Panc1 (cell line): ENCODE measurements at places on chromosomes 2 and 18. TPM values are rescaled to one million over a fixed set of nuclear protein-coding genes. Genes with fewer than 3 reads are reported as not detected.

GPR155 gene
- 2.1 TPM for total RNA-seq

FEV gene
- total RNA-seq, result not detected

CYP27A1 gene
- total RNA-seq, result 7.7 TPM

CERKL gene
- total RNA-seq, result 0.87 TPM

BOK gene
- 39.1 TPM for total RNA-seq

CD302 gene
- 3.3 TPM for total RNA-seq

LIPG gene
- 92.0 TPM for total RNA-seq

SLC40A1 gene
- total RNA-seq, result 0.74 TPM
